ENCODE measurements at places on chromosomes 5 and 9.

DNA sequence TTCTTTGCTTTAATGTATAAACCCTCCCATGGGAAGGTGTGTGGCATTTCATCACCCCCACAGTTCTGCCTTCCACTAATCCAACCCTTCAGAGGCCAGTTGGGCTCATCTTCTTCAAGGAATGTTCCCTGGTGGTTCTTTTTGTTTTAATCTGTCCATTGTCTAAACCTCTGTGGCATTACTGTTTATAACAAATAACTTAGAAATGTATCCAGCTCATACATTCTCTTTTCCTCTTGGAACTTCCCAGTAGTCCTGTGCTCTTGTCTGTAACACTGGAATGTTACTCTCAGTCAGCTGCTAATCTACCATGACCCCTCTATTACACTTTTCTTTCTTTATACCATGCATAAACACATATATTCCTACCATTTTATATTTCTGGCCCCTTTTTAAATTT lies 213.5 kb upstream of the TARS1 start:
- no peak for DNase-seq

DNA sequence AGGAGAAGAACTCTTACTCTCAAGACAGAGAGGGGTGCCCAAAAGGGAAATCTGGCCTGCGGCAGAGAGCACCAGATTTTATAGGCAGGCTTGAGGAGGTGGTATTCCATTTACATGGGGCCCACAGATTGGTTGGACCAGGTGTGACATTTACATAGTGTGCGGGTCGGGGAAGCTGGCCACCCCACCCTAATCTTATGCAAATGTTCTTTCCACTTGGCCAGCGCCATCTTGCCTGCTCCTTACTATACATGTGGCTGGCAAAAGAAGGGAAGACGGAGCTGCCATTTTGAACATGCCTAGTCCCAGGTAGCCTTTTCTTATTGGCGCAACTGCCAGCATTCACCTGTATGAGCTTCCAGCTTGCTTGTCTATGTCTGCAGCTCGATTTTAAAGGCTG lies 34.8 kb downstream of the PLEKHG4B start:
- no peak for DNase-seq

DNA sequence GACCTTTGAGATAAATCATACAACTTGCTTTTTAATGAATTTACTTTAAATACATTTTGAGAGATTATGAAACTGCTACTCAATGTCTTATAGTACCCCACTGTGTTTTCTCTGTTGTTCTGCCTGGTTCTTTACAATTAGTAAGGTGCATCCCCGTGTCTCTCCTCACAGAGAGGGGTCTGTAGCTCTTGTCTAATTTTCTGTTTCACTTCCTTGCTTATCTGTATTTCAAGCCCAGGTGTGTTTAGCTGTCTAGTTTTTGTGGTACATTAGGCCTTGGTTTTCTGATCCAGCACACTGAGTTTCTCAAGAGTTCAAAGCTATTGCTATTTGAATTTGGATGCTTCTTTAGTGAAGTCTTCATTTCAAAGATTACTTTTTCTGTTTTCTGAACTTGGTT lies 105.1 kb downstream of the MAST4 start:
- DNase-seq = no peak

- no peak for DNase-seq
Measured at GRCh38 chr5:95191330-95191729, 93.6 kb downstream of the MCTP1 start.

- peak; percentile 23 for DNase-seq
Measured at GRCh38 chr9:128903871-128904620, 16.7 kb upstream of the PHYHD1 start.

GRCh38 chr9:103514767-103515166 lies 519.6 kb downstream of the CYLC2 start:
- no peak for DNase-seq

DNA sequence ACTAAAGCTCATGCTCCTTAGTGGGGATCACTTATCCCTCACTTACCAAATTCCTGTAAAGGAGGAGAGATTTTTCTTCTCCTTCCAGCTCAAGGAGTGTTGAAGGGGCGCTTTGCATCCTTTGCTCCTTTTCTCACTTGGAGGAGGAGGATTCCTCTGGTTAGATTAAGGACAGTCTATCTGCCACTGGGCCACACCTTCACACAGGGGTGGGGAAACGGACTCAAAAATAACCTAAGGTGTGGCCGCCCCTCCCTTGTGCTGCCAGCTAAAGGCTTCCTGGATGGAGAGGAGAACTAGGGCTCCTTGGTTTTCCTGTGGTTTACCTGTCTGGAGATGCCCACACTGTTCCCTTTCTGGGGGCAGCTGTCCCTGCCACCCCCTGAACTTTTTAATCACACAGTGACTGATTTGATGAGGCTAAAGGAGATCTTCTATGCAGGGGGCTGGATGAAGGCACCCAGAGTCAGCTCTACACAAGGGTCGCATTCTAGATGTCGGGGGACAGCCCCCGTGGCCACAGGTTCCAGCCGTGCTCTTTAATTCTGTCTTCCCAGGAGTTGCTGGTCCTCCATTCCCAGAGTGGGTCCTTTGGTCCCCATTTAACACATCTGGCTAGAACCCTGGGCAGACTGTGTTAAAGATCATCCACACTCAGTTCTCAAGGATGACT lies 14.4 kb downstream of the GLRX start:
- no peak for DNase-seq

- DNase-seq = no peak
Measured at GRCh38 chr9:378263-378662, 163.6 kb downstream of the DOCK8 start.

DNA sequence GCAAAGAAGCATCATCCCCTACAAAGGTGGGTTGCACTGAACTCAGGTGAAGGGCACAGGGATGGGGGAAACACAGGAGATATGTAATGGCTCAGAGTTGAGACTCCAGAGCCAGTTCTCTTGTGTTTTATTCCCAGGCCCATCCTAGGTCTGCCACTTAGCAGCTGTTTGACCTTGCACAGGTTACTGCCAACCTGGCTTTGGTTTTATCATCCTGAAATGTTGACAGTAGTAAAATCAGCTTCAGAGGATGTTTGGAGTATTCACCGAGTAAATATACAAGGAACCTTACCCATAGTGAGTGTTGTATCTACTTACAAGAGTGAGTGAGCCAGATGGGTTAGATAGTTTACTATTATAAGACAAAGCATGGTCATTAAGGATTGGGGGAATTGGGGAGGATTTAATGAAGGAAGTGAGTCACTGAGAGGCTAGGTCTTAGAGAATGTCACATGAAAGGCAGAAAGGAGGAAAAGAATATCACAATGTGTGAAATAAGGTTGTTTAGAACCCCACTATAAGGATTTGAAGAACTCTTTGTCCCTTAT lies 141.3 kb downstream of the MAN2A1 start:
- DNase-seq = no peak

GRCh38 chr9:130360672-130361071 lies 84.1 kb upstream of the ASS1 start:
- DNase-seq = no peak

DNA sequence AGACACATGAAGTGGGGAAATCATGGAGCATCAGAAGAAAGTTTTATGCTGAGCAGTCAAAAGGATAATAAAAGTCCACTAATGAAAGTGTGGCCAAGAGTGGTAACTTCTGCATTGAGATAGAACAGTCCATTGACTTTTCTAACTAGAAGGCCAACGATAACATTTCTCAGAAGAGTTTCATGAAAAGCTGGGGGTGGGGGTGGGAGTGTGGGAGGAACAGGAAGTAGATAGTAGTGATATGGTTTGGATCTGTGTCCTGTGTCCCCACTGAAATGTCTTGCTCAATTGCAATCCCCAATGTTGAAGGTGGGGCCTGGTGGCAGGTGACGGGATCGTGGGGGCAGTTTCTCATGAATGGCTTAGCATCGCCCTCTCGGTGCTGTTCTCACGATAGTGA lies 36.2 kb upstream of the SNAPC3 start:
- DNase-seq = no peak

DNA sequence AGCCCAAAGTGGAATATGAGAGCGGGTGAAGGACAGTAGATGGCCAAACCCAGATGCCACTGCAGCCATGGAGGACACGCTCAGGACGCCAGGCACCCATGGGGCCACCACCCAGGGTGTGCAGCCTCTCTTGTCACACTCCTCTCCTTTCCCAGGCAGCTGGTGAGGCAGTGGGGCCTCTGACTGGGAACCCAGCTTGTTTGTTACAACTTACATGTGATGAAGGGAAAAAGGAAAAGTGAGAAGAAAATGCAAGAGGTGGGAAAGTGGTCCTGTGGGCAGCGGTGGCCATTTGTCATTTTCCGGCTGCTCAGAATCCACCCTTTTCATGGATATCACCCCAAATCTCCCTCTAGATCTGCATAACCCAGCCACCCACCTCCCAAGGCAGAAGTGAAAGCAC lies 62.7 kb upstream of the UNC5A start:
- DNase-seq = no peak

GRCh38 chr5:35151146-35151920 lies 79.0 kb downstream of the PRLR start:
- no peak for DNase-seq

GRCh38 chr9:112034216-112034611 lies 137.6 kb downstream of the UGCG start:
- DNase-seq = no peak

DNA sequence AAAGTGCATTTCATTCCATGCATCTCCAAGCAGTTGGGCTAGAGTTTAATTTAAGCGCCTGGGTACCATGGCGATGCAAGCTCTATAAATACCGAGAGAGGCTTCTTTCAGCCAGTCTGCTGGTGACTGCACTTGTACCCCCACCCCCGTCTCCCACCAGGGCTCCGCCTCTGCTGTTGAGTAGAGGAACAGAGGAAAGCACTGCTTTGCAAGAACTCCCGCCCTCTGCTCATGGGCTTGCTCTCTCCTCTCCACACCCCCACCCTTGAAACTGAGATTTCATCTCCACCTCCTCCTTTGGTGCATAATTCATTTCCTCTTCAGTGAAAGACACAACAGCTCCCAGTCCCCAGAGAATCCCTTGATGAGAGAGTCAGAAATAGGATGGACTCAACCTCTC lies 5.1 kb upstream of the WWC1 start:
- no peak for DNase-seq

- no peak for DNase-seq
Measured at GRCh38 chr5:105687493-105687892, 1983.2 kb downstream of the EFNA5 start.

DNA sequence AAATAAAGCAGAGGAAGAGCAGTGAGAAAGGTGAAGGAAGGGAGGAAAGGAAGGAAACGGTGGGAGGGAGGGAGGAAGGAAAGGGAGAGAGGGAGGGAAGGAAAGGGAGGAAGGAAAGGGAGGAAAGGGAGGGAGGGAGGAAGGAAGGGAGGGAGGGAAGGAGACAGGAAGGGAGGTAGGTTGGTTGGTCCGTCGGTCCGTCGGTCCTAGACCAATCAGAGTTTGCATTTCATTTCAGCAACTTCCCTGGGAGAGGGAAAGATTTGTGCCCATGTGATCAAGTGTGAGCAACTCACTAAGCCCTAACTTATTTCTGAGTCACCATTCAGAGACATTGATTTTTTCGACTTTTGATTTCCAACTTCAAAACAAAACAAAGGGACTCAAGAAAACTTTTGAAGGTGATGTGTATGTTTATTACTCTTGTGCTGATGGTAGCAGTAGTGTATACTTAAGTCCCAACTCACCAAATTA lies 18.8 kb downstream of the NANS start:
- no peak for DNase-seq

DNA sequence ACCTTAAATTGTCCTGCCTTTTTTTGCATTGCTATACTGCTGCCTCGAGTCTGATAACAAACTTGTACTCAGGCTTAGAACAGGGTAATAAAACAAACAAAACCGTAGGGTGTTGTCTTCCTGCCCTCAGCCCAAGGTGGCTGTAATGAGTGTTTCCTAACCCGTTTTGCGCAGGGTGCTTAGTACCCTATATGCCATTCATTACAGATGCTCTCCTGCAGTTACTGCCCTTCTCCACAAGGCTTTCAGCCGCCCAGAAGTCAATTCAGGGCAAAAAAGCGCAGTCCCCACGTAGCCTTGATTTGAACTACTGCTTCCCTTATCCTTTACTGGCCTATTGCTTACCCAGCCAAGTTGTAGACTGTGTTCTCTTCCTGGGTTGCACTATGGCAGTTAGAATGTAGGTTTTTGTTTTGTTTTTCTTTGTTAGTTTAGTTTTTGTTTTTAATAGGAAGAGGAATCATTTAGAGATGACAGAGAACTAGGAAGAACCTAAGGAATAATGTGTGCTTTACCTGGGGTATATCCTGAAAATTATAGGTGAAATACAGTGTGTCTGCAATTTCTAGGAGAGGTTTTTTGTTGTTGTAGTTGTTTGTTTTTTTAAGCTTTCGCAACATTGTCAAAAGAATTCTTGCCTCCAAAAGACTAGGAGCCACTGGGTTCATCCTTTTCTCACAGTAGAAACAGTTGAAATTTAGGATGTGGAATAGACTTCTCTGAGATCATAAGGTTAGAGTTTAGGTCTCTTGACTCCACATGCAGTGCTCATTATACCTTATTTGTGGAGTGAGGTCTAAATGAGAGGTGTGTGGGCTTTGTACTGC lies 1.3 kb downstream of the HMGXB3 start:
- DNase-seq = peak; percentile 59

DNA sequence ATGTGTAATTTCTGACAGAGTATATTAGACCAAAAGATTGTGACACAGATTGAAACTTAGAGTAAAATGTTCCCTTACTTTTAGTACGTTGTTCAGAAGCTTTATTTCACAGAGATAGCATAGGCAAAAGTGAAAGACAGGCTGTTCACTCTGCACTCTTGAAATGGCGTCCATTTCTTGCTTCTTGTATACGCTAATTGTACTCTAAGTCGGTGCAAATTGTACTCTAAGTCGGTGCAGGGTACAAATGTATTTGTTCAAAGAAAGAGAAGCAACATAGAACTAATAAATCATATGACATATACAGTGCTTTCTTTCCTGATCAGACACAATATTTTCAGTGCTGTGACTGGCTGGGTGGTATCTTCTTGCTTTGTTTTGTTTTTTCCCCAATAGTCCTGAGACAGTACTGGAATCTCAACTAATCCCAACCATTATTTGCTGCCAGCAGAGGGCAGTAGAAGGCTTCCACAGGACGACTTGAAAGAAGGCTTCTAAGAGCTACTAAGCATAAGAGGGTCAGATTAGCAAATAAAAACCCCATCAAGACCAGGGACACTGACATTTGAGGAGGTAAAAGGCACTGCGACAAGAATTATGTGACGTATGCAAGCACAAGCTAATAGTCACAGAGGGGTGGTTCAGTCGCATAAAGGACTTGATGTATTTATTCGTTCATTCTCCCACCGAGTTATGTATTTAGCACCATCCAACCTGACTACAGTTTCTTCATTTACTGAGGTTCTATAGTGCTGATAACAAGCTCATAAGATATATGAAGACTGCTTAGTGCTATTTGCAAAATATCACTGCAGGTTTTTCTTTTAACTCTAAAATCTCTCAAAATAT lies 831.8 kb downstream of the TAF11L14 start:
- DNase-seq = peak; percentile 47
